ENCODE measurements at places on chromosomes 11 and 22.

GRCh38 chr11:128165572-128165971, 421.8 kb downstream of the ETS1 start:
- DNase-seq = no peak

- DNase-seq = no peak
Observed at GRCh38 chr11:76303399-76303798, 77.5 kb downstream of the THAP12 start.

DNA sequence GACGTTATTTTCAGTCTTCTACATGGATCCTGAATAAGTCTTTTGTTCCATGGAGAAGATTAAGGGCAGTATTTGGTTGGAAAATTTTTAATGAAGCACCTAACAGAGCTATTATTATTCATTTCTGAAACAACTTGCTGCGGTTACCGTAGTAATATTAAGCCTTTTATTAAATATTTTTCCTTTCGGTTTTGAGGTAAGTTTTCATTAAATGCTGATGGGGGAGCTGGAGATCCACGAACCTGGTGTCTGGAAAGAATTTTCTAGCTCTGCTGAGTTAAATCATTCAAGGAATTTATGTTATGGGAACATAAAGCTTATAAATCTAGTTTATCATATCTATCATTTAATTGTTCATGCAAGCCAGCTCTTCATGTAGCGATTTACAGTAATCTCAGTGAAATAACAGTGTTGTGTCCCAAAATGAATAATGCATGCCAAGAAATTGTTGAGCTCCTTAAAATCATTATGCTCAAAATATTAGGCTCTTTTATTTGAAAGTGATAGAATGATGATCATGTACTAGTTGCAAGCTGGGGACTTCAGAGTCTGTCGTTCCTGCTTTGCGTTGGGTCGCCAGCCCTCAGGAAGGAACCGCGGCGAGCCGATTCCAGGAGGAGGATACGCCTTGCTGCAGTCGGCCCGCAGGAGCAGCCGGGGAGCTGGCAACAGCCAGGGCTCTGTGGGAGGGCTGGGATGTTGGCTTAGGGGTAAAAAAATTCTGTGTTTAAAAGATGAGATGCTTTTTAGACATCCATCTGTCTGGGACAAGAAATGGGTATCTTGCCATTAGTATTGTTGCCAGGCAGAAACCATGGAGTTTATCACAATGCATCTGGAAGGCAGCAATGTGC, 83.1 kb downstream of the TBC1D22A start:
- peak; percentile 67 for DNase-seq

DNA sequence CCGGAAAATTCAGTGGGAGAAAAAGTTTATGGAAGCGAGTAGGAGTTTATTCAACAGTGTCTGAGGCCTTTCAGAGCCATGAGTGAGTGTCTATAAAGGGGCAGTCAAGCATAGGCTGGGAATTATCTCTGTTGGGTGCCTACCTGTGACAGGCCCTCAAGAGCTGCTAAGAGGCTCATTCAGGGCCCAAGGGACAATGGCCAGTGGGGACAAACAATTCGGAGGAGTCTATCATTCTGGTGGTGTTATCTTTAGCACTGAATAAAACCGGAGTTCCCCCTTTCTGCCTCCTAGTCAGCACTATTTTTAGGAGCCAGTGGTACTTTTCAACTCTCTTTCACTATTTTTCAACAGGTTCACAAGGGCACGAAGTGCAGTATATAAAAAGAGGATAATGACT, 89.5 kb upstream of the HTATIP2 start:
- no peak for DNase-seq

DNA sequence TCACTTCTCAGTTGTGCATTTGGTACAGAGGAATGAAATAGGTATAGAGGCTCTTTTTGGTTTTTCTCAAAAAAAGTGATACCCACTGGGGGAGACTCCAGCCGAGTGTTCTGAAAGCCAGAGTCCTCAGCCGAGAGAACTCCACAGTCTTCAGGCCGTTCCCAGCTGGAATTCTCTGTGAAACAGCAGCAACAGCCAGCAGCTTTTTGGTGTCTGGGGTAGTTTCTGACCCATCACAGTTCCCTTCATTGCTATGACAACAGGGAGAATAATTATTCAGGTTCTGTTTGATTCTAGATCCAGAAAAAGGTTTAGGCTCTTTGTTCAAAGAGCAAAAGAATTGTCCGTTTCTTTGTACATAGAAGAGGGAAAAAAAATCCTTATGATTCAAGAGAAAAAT, 84.6 kb downstream of the C22orf31 start:
- DNase-seq = no peak

- DNase-seq = no peak
Observed at GRCh38 chr11:74345420-74345819, 34.0 kb upstream of the P4HA3 start.

- no peak for DNase-seq
Observed at GRCh38 chr11:68077617-68078582, 39.1 kb downstream of the TCIRG1 start.

- no peak for DNase-seq
Observed at GRCh38 chr11:41950470-41951143, 491.2 kb upstream of the LRRC4C start.

- DNase-seq = no peak
Observed at GRCh38 chr11:1415631-1416030, 25.9 kb downstream of the BRSK2 start.
